SW 1271 (cell line): ENCODE measurements at places on chromosomes 2 and 18.

DNA sequence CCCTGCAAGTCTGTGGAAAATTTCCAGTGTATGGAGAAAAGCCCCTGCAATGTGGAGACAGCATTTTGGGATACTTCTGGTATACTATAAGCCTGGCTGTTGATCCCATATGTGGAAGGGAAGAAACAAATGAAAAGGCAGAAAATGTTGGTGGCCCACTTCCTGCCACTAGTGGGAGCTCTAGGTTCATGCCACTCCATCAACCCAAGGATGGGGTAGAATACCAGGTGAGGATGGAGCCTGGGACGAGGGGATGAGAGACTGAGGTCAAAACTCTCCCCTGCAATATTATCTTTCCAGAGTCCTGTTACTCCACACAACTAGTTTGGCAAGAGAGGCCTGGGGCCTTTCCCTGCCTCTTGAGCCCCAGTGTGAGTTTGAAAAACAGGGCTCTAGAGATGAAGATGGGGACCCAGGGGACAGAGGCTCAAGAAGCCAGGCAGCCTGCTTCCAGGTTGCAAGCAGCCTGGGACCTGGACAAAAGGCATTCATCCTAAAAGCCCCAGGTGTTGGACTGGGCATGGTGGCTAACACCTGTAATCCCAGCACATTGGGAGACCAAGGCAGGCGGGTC lies 31.9 kb downstream of the BMP10 start:
- DNase-seq = no peak

- DNase-seq = no peak
Measured at GRCh38 chr2:216932863-216933548, 73.1 kb upstream of the TNP1 start.

GRCh38 chr18:13570856-13571495 lies 155.4 kb downstream of the FAM210A start:
- DNase-seq = no peak

DNA sequence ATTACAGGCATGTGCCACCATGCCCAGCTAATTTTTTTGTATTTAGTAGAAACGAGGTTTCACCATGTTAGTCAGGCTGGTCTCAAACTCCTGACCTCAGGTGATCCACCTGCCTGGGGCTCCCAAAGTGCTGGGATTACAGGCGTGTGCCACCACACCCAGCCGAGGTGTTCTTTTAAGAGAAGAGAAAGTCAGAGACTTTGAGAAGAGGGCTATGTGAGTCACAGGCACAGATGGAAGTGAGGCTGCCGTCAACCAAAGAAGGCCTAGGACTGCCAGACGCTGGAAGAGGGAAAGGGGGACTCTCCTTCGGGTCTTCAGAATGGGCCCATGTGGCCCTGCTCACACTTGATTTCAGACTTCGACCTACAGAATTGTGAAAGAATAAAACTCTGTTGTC lies 67.2 kb upstream of the SH3BP4 start:
- DNase-seq = no peak

DNA sequence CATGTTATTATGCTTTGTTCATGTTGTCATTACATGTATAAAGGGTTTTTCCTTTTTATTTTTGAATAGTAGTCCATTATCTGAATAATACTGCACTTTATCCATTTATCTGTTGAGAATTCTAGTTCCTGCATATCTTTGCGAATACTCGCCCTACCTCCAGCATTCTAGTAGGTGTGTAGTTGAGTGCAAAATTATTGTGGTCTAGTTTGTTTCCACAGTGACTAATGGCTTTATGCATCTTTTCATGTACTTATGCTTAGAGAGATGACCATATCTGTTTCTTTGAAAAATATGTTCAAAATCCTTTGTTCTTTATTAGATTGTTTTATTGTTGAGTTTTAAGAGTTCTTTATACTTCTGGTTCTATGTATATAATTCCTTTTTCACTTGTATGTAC lies 48.8 kb downstream of the EIF5B start:
- DNase-seq = no peak

DNA sequence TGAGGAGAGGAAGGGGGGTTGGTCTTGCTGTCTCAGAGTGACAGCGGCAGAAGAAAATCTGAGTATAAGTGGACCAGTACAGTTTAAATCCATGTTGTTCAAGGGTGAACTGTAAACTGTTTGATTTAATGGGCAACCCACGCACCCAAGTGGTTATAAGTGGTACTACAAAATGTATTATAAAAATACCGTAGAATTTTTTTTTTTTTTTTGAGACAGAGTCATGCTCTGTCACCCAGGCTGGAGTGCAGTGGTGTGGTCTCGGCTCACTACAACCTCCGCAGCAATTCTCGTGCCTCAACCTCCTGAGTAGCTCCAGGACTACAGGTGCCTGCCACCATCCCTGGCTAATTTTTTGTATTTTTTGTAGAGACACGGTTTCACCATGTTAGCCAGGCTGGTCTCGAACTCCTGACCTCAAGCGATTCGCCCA lies 2.1 kb upstream of the CHCHD5 start:
- DNase-seq = no peak

GRCh38 chr2:36672199-36672598 lies 24.3 kb upstream of the VIT start:
- peak; percentile 63 for DNase-seq
